ENCODE measurements at places on chromosomes 11 and 22.

GRCh38 chr22:37053310-37054055 is 1.9 kb downstream of the KCTD17 start:
- DNase-seq = no peak

DNA sequence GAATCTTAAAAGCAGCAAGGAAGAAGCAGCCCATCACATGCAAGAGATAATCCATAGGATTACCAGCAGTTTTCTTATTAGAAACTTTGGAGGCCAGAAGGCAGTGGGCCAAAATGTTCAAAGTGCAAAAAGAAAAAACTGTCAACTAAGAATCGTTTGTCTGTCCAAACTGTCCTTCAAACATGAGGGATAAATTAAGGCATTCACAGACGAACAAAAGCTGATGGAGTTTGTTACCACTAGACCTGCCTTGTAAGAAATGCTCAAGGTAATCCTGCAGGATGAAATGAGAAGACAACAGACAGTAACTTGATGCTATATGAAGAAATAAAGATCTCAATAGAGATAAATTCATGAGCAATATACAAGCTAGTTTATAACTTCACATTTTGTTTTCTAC is 150.4 kb downstream of the WNT7B start:
- no peak for DNase-seq

DNA sequence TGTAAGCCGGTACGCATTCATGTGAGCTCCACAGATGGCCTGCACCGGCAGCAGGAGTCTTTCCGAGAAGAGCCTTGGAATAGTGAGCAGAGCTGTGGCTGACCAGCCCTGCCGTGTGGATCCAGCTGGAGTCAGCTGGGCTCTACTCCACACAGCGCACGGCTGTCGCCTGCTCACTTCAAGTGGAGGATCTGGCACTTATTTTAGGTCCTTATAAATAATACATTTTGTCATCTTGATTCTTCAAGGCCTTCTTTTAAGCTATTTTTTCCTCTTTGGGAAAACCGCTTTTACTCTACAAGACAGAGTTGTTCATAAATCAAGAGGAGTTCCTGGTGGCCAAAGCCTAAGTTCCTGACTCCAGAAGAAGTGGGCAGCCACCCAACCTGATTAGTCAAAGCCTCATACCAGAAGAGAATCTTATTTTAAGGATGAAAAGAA is 93.8 kb downstream of the KCNC1 start:
- no peak for DNase-seq

DNA sequence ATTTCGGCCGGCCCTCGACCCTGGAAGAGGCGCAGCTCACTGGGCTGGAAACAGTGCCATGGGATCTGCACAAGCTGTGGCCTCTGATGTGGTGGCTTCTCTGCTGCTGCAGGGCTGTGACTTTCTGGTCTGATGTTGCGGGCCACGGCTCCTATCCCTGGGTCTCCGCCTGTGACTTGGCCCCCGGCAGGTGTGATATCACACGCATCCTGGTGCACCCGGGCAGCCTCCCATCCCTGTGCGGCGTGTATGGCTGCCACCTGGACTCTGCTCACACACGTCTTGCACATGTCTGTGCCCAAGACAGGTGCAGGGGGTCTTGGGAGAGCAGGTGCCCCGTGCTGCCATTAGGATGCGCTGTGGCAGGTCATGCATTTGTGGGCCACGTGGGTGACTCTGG is 31.1 kb downstream of the GRAMD4 start:
- DNase-seq = no peak

DNA sequence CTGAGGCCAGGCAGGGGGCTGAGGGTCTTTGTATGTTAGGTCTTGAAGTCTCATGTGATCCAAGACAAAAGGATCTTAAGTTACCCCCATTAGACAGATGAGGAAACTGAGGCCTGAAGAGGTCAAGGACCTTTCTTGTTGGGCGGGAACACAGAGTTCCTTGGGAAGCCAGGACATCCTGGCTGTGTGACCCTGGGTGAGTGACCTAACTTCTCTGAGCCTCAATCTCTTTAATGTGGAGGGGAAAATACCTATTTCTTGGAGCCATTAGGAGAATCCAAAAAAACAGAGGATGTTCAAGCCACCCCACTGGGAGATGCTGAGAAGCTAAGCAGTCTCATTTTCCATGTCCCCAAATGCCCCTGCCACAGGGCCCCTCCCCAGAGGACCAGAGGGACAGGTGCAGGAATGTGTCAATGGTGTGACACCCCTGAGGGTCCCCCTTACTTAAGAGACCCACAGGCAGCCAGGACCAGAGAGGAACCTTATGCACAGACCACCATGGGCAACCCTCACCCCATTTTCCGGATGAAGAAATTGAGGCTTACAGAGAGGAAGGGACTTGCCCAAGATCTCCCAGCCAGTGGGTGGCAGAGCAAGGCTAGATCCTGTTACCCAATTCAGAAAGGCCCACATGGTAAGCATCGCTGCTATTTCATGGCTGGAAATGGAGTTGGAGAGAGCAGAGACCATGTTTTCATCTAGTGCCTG is 8.0 kb downstream of the RAC2 start:
- no peak for DNase-seq

GRCh38 chr11:79285756-79286155 is 155.1 kb downstream of the TENM4 start:
- no peak for DNase-seq

GRCh38 chr11:19935507-19935906 is 222.9 kb downstream of the NAV2 start:
- no peak for DNase-seq

Data from stimulated activated CD4-positive, alpha-beta T cell treated with anti-CD3 and anti-CD28 coated beads, Interleukin-1b, Interleukin-23, amount 100 ng/mL, for 48 hours (primary cell).